ENCODE measurements at places on chromosomes 5 and 9.

GRCh38 chr5:169778622-169779596 is 141.8 kb downstream of the DOCK2 start:
- no peak for DNase-seq

DNA sequence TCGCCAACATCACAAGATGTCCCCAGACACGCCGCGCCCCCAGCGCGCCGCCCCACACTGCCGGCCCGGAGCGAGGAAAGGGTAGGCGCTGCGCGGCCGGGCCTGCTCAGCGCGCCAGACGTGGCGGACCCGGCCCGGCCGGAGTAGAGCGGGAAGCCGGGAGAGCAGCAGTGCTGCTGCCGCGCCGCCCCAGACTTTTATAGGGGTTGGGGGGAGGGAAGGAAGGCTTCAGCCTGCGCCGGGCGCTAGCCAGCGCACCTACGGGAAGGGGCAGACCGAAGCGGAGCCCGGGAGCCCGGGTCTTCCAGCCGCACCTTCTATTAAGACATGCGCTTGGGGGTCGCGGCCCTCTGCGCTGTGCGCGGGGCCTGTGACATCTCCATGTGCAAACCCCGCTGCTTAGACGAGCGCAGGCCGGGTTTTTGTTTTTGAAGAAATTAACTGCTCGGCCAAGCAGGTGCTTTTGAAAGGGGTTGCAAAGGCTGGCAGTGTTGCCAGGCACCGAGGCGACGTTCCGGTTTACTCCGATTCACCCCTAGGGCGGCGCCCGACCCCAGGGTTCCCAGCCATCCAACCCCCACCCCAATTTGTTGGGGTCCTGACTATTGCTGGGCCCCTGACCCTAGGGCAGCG is 353 bp upstream of the PAX5 start:
- DNase-seq: no peak

DNA sequence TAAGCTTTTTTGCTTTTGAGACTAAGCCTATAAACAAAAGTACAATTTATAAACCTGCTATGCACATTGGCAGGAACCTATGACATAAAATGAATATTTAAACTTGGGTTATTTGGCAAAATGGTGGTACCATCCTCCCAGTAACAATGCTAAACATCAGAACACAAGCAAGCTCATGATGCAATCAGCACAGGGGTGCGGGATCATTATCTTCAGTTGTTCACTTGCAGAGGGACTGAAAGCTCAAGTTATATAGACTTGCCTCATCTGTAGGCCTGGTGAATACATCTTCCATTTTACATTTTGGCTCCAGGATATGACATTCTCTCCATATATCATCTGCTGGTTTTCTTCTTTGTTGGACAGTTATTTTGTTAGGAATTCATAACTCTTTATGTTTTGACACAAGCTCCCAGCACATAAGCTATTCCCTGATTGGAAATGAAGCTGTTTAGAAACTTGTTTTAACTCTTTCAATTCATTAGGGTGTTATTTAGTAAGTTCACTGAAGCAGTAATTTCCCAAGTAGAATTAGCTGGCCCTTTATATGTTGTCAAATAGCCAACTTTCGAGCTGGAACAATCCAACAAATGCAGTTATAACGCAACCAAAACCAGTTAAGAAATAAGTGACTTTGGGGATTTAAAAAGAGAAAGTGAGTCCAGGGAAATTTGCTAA is 124.7 kb upstream of the LIFR start:
- DNase-seq: no peak

GRCh38 chr5:172806897-172807672 is 27.0 kb upstream of the ERGIC1 start:
- peak; percentile 89 for DNase-seq

- peak; percentile 41 for DNase-seq
Measured at GRCh38 chr5:76402251-76402885, 717 bp upstream of the IQGAP2 start.

- DNase-seq: no peak
Measured at GRCh38 chr9:124576751-124577150, 69.6 kb upstream of the NR5A1 start.

GRCh38 chr5:132176987-132177386 is 50.7 kb downstream of the P4HA2 start:
- no peak for DNase-seq

GRCh38 chr5:83342465-83342864 is 129.1 kb upstream of the VCAN start:
- DNase-seq: no peak

DNA sequence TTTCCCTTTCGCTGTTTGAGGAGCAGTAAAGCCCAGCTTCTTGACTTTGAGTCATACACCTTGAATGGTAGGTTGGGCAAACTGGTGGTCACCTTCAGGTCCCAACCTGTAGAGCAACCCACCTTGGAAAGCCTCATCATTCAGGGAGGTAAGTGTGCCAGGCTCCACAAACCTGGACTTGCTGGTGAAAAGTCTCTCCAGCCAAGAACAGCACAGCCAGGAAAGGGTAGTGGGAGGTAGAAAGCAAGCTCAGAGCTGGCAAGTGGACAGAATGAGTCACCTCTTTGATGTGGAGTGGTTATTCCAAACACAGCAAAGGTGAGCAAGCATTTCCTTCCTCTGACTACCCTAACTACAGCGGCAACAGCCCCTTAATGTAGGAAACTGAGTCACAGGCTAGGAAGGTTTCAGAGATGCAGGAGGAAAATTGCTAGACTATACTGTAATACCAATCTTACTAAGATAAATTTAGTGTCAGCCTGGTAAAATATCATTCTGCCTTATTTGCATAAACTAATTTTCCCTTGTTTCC is 117.5 kb upstream of the MTAP start:
- DNase-seq: no peak

GRCh38 chr5:173855995-173856656 is 32.0 kb upstream of the CPEB4 start:
- DNase-seq: no peak

GRCh38 chr5:80703747-80704146 is 49.0 kb upstream of the DHFR start:
- DNase-seq: no peak
